ENCODE measurements at places on chromosomes 5 and 9.

- no peak for ATAC-seq
Observed at GRCh38 chr5:127934791-127935256, 148.7 kb upstream of the SLC12A2 start.

- ATAC-seq, result peak; percentile 19
Observed at GRCh38 chr5:158812408-158812807, 287.3 kb downstream of the EBF1 start.

- ATAC-seq, result no peak
Observed at GRCh38 chr9:101419863-101420262, 15.7 kb downstream of the ALDOB start.

GRCh38 chr9:127720031-127720864 is 4.4 kb downstream of the TTC16 start:
- no peak for ATAC-seq

DNA sequence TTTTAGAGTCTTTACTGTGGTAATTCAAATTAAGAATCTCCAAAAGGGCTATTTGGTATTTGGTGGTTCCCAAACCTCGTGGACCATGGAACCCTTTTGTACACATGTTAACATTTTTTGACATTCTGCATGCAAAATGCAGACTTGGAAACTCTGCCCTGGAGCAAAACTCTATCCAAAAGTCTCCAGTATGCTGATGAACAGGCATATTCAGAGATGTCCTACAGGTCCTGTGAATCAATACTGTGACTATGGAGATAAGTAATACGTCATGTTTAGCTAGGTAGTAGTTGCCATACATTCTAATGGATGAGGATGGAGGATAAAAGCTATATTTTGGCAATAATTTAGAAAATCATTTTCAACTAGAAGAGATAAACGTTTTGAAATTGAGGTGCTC is 218.1 kb downstream of the SMARCA2 start:
- ATAC-seq, result no peak

- no peak for ATAC-seq
Observed at GRCh38 chr5:88081877-88082276, 186.8 kb downstream of the TMEM161B start.

GRCh38 chr5:98771382-98772109 is 1.9 kb upstream of the RGMB start:
- no peak for ATAC-seq

DNA sequence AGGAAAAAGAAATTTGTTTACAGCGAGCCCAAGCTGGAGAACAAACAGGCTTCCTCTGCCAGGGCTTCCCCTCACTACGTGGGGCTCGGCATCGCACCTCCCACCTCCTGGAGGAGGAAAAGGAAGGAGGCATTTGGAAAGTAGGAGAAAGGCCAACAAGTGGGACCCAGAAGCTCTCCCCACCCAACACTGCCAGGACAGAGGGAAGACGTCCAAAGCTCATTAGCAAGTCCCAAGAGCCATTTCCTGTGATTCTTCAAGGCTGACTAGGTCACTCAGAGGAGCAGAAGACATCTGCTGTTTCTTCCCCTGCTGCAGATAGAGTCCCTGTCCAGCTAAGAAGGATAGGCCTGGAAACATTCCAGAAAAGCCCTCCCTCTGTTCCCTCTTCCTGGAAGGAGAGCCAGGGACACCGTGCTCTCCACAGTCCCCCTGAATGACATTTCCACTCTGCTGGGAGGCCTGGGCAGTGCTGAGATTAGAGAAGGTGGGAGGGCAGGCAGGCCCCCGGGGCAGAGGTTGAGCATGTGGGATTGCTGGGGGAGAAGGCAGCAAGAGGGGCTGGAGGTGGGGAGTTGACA is 57.0 kb upstream of the NEURL1B start:
- peak; percentile 76 for ATAC-seq

DNA sequence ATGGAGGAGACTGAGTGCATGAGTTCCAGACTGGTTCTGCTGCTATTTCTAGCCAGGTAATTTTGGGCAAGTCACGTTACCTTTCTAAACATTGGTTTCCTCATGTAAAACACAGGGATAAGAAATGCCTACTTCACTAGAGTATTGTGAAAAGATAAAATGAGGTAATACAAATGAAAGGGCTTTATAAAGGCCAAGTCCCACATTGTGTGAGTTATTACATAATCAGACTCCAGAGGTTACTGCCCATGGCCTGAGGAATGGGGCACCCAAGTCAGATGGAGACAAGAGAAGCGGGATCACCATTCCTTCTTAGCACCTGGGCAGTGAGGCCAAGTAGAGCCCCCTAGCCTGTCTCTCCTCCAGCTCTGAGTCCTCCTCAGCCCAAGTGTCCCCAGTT is 7.5 kb downstream of the HBEGF start:
- no peak for ATAC-seq

GRCh38 chr9:86282979-86283535 is 719 bp upstream of the ISCA1 start:
- peak; percentile 46 for ATAC-seq

DNA sequence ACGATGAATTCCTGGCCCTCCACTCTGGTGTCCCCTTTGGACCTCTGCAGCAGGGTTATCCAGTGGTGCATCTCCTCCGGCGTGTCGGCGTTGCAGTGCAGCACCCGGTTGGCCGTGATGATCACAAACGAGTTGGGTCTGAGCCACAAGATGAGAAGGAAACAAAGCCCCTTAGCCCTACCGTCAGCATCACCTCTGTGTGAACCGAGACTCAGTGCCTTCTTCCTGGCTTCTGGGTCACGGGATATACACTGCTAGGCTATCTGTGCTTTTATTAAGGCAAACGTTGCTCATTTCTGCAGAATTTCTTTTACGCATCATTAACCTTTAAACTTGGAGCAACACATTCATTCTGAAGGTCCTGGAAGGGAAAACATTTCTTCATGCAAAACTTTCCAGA is 65.1 kb upstream of the RETREG1 start:
- ATAC-seq, result no peak

- ATAC-seq, result no peak
Observed at GRCh38 chr5:147169399-147169798, 65.4 kb upstream of the STK32A start.

DNA sequence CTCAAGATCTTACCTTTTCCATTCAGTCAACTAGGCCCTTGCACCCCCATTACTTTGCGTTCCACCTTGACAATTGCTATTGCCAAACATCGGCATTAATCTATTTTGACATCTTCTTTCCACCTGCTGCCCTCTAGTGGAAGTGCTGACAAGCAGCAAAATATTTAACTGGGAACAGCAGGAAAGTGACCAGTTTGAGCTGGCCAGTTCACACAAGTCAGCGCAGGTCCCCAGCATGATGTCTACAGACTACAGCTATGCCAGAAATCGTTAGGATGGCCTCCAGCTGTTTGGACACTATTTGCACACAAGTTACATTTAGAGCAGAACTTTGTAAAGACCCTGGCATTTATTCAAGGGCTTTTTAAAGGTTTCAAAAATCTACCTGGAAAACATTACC is 160.1 kb downstream of the GHR start:
- ATAC-seq, result peak; percentile 55

- no peak for ATAC-seq
Observed at GRCh38 chr5:759781-760362, 24.7 kb downstream of the ZDHHC11B start.

DNA sequence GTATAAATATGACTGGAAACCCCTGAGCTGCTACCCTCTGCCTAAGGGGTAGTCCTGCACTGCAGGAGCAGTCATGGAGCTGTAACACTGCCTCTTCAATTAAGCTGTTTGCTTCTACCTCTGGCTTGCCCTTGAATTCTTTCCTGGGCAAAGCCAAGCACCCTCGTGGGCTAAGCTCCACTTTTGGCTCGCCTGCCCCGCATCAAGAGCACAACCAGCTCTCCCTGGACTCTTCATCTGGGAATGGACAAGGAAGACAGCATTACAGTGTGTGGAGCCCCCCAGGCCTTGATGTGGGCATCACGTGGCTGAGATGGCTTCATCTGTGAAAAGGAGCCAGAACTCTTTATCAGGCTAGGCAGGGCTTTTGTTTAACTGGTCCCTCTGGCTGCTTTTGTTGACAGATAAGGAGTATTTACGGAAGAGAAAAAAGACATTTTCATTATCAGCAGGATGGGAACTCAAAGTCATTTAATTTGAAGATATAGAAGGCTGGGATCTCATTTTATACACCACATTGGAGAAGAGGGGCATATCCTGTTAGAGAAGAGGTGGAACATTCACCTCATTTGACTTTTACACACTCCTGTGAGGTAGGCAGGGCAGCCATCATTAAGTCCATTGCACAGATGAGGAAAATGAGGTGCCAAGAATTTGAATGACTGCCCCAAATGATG is 137.8 kb downstream of the SEMA6A start:
- ATAC-seq, result no peak

DNA sequence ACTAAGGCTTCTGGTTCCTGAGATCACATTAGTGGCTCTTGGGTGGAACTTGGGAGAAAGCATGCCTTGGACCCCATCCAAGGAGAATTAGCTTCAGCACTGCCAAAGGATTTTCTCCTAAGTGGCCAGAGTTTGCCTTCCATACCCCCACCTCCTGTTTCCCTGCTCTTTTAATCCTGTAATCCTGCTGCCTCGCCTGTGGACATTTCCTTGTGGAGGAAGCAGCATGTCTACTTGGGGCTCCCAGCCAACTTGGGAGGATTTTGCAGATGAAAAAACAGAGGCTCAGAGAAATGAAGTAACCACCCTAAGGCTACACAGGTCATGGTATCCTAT is 1.6 kb downstream of the ARSI start:
- ATAC-seq, result no peak

DNA sequence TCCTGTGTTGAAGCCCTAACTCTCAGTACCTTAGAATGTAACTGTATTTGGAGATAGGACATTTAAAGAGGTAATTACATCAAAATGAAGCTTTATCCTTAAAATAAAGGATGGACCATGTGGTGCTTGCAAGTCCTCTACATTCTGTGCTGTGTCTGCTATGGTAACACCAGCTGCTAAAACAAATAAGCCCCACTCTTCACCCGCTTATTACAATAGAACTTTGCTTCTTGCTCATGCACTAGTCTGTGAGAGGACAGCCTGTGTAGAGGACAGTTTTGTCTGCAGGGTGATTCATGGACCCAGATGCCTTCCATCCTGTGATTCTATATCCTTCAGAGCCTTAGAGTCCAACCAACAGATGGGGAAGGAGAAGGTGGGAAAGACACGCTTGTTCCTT is 12.5 kb upstream of the IGFBPL1 start:
- no peak for ATAC-seq

- ATAC-seq, result no peak
Observed at GRCh38 chr9:116437411-116438370, 249.4 kb upstream of the TRIM32 start.

DNA sequence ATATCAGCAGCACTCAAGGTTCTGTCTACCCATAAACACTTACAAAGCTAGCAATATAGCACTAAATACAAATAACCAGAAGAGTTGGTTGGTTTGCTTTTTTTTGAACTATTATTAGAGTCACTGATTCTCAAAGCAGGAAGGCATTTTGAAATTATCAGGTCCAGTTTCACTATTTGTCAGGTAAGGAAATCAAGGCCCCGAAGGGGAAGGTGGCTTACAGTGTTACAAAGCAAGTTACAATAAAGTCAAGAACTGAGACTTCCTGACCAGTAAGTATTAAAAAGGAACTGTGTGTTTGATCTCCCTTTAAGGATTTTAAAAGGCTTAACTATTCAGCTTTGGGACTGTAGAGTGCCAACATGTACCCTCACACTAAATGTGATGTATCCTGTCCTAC is 10.8 kb downstream of the C5orf15 start:
- no peak for ATAC-seq

DNA sequence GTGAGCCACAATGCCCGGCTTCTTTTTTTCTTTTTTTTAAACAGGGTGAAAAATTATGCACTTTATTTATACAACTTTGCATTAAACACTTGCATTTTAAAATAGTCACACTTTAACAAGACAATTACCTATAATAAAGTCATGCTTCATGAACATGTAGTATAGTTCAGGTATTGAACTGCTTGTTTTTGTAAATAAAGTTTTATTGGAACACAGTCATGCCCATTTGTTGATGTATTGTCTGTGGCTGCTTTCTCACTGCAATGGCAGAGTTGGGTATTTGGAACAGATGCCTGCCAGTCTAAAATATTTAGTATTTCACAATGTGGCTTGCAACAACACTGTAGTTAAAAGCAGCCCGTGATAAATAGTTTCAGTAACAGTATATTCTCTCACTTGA is 32.8 kb upstream of the CCL21 start:
- no peak for ATAC-seq

- ATAC-seq, result no peak
Observed at GRCh38 chr9:37083654-37084053, 36.7 kb upstream of the ZCCHC7 start.

- no peak for ATAC-seq
Observed at GRCh38 chr5:44691802-44692201, 116.9 kb upstream of the MRPS30 start.

DNA sequence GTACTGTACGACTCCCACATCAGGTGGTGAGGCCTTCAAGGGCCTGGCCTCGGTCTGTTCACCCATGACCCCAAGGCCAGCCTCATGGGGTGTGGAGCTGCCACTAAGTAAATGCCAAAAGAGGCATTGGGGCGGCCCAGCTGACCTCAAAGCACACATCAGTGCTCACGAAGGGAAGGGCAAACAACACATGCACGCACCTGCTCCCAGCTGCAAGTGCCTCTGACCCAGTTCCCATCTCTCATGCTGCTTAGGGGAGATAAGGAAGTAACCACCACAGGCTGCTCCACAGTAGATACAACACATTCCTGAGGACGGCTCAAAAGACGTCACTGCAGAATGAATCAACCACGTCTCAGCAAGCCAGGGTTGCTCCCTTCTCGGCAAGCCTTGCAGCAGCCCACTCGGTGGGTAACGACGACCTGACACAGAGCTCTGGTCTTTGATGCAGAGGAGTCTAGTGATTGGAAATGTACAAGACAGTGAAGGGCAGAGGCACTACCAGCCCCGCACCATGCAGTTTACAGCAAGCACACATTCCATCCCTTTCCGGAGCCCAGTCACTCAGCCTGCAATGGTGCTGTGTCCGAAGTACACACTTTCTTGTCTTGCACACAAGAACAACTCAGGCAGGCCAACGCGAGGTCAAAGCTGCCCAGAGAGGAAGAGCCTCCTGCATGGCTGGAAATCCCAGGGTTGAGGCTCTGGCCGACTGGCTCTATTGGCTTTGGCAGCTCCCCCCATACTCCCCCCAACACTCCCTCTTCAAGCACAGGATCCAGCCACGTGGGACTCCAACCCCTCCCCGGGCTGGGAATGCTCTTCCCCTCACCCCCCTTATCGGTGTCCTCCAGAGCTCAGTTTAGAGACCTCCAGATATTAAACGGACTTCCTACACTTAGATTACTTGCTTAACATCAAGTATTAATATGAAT is 31.8 kb downstream of the FABP6 start:
- peak; percentile 42 for ATAC-seq

DNA sequence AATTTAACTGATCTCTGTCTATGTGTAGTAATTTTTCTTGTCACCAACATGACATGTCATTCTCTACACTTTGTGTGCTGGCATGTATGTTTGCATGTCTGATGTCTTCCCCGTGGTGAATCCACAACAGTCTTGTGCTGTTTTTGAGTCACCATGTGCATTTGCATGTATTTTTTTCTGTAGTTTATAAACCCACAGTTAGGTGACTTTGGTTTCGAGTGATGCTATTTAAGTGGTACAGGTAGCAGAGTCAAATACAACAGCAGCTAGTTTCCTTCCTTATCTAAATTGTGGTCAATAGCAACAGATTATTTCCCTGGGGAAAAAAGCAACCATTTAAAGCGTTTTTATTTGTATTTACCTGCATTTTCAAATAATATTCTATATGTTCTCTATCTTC is 89.9 kb upstream of the FSD1L start:
- no peak for ATAC-seq
